ELR (cell line): ENCODE measurements at places on chromosomes 12 and 14.

DNA sequence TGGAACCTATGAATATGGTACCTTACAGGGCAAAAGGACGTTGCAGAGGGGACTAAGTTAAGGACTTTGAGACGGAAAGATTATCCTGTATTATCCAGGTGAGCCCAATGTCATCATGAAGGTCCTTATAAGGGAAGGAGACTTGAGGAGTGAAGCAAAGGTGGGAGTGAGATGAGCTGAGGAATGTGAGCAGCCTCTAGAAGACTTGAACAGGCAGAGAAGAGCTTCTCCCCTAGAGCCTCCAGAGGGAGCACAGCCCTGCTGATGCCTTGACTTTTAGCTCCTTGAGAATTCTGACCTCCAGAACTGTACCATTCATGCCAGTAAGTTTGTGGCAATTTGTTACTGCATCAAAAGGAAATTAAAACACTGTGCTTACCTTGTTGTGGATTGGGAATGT lies 41.8 kb upstream of the DCD start:
- peak; percentile 30 for DNase-seq

GRCh38 chr14:55436931-55437330 lies 3.5 kb downstream of the TBPL2 start:
- DNase-seq, result no peak

GRCh38 chr12:89665556-89665955 lies 43.1 kb downstream of the ATP2B1 start:
- no peak for DNase-seq

DNA sequence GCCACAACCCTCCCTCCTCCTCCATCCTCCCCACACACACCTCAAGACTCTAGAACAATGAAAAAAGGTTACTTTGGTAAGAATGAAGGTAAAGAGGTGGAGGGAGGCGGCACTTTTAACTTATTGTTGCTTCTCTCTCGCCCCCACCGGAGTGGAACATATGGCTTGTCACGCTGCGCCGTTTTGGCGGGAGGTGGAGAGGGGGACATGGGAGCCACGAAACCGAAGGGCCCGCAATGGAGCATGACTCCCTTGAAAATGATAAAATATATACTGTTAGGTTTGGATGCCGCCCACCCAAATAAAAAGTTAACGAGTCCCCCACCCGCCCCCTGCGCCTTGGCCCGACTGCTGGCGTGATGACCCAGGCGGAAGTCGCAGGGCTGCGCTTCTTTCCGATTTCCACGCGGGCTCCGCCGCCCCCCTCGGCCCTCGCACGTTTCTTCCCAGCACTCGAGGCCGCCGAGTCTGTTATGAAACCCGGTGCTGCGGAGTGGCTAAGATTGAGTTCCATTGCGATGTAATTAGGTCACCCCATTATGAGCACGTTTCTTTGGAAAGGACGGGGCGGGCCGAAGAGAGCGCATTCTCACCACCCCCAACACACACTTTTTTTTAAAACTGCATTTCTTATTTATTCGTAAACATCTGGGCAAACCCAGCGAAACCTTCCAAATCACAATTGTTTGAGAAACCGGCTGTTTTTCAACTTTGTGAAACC lies 1.4 kb upstream of the ZFP36L1 start:
- peak; percentile 97 for DNase-seq

- peak; percentile 0 for DNase-seq
Observed at GRCh38 chr14:44453433-44454171, 53.5 kb downstream of the FSCB start.

- no peak for DNase-seq
Observed at GRCh38 chr12:10249690-10250455, 37.2 kb downstream of the GABARAPL1 start.

DNA sequence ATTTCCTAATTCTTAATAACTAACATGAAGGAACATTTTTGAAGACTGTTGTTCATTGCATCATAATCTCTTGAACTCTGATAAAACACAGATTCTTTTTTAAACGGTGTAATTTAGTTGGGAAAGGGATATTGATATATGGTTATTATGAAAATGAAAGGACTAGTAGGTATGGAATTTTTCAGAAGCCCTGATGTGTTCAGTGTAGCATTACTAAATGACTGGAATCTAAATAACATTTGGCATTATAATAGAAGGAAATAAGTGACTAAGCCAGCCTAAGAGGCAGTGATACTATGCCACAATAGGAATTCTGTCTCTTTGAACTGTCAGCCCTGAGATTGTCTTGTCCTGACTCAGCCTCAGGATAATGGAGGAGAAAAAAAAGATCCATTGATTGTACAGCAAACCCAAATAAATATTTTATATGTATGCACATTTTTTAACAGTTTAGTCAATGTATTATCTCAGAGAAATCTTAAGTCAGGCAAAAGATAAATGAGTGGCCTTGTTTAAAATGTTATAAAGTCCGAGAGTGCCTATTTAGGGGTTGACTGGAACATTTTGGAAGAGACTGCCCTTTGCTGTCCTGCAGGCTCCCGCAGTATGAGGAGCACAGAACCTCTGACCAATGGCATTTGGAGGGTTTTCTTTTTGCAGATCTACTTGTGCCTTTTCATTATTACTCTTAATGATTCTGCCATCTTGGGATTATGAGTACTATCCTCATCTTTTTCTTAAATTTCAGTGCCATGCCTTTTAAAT lies 271.2 kb downstream of the EGLN3 start:
- peak; percentile 94 for DNase-seq

- peak; percentile 38 for DNase-seq
Observed at GRCh38 chr14:75126121-75126544, 715 bp downstream of the NEK9 start.

DNA sequence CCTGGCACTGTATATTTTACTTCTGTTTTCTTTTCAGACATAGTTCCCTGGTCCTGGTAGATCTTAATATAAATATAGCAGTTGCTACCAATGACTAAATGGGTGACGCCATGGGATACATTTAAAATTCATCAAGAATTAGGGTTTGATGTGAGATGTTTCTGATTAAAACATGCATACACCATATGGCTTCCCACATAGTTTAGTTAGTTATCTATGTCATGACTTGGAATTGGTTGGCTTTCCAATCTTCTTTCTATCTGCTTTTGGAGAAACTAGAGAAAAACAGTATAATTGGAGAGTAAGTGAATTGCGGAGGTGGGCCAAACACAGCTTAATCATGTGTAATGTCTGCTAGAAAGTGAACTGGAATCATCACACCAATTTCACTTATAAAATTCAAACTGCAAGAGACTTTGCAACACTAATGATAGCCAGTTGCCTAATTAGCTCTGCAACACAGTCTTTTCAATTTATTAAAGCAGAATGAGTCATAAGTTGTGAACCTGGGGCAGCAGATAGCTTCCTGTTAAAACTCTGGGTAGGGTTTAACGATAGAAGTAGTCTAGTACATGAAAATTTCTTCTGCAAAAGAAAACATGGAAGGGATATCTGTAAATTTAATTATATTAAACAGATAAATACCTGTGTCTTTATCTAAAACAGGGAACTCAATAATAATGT lies 295.2 kb downstream of the SLC16A7 start:
- DNase-seq, result no peak

DNA sequence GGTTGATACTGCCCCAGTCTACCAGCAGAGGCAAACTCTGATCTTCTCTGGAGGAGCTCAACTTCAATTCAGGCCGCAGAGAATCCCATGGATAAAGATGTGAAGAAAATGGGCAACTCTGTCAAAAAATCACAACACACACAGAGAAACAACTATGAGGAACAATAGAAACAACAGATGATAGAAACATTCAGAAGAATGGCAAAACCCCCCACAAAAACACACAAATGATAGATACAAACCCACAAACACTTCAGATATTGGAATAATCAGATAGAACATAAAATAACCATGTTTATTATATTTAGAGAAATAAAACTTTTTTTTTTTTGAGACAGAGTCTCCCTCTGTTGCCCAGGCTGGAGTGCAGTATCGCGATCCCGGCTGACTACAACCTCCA lies 20.0 kb upstream of the HVCN1 start:
- no peak for DNase-seq

- DNase-seq, result no peak
Observed at GRCh38 chr14:89491711-89492381, 74.8 kb upstream of the FOXN3 start.

DNA sequence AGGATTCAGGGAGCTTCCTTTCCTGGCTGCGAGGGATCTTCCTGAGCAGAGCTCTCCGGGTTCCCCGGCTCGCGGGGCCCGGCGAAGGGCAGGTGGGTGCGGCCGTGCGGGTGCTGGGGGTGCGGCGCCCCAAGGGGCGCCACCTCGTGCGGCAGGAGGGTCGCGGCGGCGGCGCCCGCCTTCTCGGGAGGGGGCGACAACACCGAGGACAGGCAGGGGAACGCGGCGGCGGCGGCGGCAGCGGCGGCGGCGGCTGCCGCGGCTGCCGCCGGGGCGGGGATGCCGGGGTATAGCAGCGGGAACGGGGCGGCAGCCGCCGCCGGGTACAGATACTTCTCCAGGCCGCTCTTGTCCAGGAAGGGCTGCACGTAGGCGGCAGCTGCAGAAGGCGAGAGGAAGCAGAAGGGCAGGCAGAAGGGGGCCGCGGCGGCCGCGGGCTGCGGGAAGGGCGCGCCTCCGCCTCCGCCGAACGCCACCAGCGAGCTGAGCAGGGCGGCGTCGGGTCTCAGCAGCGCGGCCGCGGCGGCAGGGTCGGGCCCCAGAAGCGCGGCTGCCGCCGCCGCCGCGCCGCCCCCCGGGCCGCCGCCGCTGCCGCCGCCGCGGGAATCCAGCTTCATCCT lies 2.7 kb downstream of the BHLHE41 start:
- peak; percentile 20 for DNase-seq

DNA sequence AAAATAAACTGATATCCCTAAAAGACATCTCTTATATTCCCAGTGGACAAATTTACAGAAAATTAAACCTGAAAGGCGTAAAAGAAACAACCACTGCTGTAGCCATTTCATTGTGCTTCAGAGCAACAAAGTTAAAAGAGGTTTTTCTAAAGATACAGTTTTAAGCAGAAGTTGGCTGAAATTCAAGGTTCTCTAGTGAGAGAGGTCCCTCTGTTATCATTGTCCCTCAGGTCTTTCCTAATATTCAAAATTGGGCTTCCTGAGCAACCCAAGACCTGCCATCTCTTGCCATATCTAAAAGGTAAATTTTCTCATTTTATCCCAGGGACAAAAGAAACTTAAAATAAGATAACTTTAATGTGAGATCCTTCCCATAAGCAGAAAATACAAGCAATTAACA lies 10.7 kb upstream of the SOS2 start:
- DNase-seq, result no peak

DNA sequence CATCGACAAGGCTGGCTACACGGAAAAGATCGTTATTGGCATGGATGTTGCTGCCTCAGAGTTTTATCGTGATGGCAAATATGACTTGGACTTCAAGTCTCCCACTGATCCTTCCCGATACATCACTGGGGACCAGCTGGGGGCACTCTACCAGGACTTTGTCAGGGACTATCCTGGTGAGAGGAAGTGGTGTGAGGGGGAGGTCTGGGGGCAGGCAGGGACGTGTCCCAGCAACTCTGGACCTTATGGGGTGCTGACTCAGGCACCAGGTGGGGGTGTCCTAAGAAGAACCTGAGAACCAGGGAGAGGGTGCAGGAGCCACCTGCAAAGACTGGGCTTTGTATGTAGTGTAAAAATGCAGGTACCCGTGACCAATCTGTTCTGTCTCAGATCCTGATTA lies 5.2 kb downstream of the ENO2 start:
- no peak for DNase-seq

DNA sequence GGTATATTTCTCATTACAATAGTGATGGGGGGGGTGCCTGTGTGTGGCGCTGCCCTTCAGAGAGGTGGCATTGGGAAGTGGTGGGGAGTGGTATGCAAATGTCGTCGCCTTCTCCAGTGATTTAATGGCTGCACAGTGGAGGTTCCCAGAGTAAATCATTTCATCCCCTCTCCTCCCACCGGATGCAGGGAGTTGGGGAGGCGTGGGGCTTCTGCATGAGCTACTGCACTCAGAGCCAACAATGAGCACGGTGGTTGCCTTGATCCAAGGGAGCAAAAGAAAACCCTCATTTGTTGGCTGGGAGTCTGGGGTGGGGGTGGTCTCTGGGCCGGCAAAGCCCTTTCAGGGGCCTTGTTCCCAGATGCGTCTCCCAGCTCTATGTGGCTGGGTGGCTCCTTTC lies 124.3 kb downstream of the AACS start:
- no peak for DNase-seq

DNA sequence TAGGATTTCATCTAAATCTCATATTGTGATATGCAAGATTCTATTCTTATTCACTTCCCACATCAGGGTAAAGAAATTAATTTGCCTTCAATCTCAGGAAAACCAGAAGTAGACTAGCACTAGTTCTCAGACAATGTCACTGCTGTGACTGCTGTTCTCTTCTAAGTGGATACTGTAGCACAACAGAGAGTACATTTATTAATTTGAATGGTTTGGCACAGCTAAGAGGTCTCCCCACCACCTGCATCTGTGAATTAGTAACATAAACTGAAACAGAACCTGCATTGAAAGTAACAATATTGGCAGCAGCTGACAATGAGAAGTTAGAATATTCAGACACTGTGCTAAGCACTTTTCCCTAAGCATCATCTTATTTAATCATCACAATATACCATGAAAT lies 253.1 kb downstream of the PDZRN4 start:
- no peak for DNase-seq

- no peak for DNase-seq
Observed at GRCh38 chr12:131510431-131510830, 200.5 kb upstream of the SFSWAP start.

DNA sequence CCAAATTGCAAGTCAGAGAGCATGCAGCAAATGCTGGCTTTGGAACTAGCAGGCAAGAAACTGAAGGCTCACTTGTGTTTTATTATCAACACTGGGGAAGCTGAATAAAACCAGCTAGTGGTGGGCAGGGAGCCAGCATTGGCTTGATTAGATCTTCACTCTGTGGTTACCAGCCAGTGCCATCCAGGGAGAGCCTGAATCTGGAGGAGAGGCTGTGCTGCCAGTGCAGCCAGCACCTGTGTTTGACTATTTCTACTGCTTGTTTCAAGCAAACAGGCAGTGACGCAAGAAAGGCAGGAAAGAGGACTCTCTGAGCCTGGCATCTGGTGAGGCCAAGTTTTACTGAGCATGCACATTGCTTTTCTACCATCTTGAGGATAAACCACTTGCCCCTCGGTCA lies 247.0 kb downstream of the PHLDA1 start:
- DNase-seq, result no peak

GRCh38 chr14:106200541-106201315 lies 674.3 kb downstream of the TMEM121 start:
- no peak for DNase-seq

DNA sequence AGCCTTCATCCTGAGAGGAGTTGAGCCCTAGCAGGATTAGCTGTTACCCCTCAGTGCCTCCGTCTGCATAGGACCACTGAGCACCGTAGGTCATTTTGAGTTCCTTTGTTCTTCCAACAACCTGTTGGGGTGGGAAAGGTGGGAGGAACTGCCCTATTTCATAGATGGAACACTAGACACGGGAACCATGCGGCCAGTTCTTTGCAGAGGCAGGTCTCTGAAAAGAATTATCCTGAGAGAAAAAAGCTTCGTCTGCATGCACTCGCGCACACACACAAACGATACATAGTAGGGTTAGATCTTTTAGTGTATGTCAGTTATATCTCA lies 28.5 kb downstream of the TRAFD1 start:
- no peak for DNase-seq

- no peak for DNase-seq
Observed at GRCh38 chr12:104501660-104502059, 44.9 kb downstream of the CHST11 start.
